ENCODE measurements at places on chromosomes 2 and 18.

DNA sequence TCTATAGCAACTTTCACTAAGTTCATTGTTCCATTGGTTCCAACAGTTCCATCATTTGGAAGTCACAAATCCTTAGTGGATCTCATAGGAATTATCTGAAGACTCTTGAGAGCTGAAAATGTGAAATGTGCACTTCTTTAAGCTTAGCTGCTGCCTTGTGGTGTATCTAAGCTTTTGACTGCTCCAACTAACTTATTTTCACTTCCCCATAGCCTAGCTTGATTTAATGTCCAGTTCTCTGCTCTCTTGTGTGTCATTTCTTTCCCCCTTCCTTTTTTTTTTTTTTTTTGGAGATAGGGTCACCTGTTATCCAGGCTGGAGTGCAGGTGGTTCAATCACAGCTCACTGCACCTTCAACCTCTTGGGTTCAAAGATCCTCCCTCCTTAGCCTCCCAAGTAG is 34.9 kb upstream of the CD302 start:
- H3K27me3 ChIP-seq, result peaks cover 10% of the 10 kb centered on the region
- no peaks in the 10 kb centered on the region for H3K36me3 ChIP-seq
- H3K4me1 ChIP-seq, result no peaks in the 10 kb centered on the region
- no peak for DNase-seq

DNA sequence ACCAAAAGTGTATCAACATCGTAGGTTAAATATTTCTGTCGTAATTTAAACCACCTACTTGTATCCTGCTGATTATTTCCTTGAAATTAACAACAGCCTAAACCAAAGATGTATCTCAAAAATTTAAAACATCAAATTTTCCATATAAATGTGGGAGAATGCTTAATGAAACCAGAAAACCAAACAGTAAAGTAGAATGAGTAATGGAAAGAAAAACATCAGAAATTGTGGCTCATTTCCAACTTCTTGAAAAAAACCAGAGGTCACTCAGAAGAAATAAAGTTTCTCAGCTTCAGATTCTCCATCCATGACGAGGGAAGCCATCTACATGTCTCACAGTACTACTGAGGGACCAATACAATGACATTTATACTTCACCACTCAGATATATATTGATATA is 296.5 kb downstream of the NOL4 start:
- no peaks in the 10 kb centered on the region for H3K4me1 ChIP-seq
- peak; percentile 1 for DNase-seq
- H3K4me3 ChIP-seq, result no peak overlapping the region

GRCh38 chr2:82257796-82258555 is 1953.4 kb upstream of the LRRTM1 start:
- H3K27ac ChIP-seq, result no peak overlapping the region
- no peaks in the 10 kb centered on the region for H3K36me3 ChIP-seq
- no peak overlapping the region for H3K4me3 ChIP-seq
- DNase-seq, result no peak
- H3K4me1 ChIP-seq, result no peaks in the 10 kb centered on the region

DNA sequence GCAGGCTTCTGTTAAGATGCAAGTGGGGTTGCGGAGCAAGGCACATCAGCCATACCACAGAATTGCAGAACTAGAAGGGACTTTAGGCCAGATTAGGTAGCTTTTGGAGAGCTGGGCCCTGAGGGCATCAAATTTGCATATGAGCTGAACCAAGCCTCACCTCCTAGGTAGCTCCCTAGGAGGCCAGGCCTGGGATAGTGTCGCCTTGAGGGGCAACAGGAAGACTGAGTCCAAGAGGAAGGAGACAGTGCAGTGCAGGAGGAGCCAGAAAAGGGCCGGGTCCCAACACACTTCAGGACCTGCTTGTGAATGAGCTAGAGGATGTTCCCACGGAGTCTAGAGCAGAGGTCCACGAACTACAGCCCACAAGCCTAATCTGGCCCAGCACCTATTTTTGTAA is 98.7 kb downstream of the MAPK4 start:
- no peaks in the 10 kb centered on the region for H3K36me3 ChIP-seq
- no peaks in the 10 kb centered on the region for H3K4me1 ChIP-seq
- no peak overlapping the region for H3K4me3 ChIP-seq
- no peak for DNase-seq
- no peaks in the 10 kb centered on the region for H3K27me3 ChIP-seq
- H3K27ac ChIP-seq, result no peak overlapping the region

DNA sequence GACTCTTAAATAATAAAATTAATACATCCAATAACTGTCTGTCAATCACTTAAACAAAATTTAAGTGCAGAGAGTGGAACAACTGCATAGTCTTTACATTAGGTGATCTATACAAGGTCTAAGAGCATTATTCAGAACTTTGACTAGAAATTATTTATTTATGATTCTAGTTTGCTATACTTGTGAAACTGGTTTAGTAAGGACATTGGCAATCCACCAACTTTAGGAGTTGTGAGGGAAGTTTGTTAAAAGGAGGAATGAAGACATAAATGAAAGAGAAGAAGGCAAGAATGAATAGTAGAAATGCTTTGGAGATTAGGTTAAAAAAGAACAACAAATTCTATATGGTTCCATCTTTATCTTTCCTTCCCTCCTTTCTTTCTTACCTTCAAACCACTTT is 217.5 kb downstream of the GPD2 start:
- no peak for DNase-seq
- no peaks in the 10 kb centered on the region for H3K36me3 ChIP-seq
- no peak overlapping the region for H3K4me3 ChIP-seq
- no peaks in the 10 kb centered on the region for H3K4me1 ChIP-seq

- no peak overlapping the region for H3K27ac ChIP-seq
- H3K27me3 ChIP-seq, result no peaks in the 10 kb centered on the region
- no peak overlapping the region for H3K4me3 ChIP-seq
- DNase-seq, result no peak
- no peaks in the 10 kb centered on the region for H3K36me3 ChIP-seq
Measured at GRCh38 chr2:212414767-212415211, 123.8 kb downstream of the ERBB4 start.

DNA sequence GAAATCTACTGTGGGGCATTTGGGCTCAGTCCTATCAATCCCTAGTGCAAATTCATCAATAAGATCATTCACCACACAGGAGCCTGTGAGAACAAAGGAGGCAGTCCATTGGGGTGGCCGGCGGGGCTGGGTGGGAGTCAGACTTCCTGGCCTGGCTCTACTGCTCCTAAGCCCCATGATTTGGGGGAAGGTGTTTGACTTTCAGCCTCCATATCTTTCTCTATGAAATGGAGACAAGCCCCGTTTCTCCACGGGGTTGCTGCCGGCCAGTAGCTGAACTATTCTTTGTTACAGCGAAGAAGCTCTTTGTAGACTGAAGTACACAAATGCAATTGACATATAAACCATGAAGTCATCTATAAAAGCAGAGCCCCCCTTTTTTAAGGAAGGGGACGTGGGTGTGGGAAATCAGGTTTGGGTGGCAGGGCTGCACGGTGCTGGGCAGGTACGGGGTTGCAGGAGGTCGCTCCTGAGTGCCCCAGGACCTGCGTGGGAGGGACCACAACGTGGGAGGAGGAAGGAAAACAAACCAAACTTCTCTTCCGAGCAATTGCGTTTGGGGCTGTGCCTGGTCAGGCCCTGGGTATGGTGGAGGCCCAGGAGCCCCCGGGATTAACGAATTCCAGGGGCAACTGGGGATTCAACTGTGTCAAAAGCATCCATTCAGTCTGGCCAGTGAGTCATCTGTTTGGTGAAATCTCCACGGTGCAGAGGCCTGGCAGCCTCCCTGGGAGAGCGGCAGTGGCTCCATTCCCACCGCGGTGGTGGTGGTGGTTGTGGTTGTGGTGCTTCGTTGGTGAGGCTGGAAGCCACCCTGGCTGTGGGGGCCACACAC is 18.2 kb downstream of the FBLN7 start:
- no peaks in the 10 kb centered on the region for H3K27me3 ChIP-seq
- H3K36me3 ChIP-seq, result no peaks in the 10 kb centered on the region
- no peak overlapping the region for H3K4me3 ChIP-seq
- H3K27ac ChIP-seq, result no peak overlapping the region

GRCh38 chr2:100988630-100989417 is 13.3 kb upstream of the RPL31 start:
- no peak overlapping the region for H3K27ac ChIP-seq
- 0 out of 2 replicates have a peak, but pooled peaks cover 2% of the 10 kb centered on the region for H3K4me1 ChIP-seq
- H3K27me3 ChIP-seq, result no peaks in the 10 kb centered on the region
- no peak overlapping the region for H3K4me3 ChIP-seq
- DNase-seq, result peak; percentile 43

DNA sequence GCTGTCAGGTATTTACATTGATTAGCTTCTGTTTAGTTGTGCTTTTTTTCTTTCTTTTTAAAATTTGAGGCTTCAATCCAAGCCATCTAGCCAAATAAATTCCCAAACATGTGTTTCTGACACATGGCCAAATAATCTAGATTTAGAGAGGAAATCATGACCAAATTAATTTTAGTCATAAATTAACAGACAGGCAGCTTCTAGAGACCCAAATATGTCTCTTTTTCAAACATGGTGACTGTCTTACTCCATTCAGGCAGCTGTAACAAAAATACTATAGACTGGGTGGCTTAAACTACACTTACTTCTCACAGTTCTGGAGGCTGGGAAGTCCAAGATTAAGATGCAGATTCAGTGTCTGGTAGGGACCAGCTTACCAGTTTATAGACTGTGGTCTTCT is 23.2 kb upstream of the NAB1 start:
- no peak for DNase-seq
- H3K4me3 ChIP-seq, result no peak overlapping the region
- H3K4me1 ChIP-seq, result no peaks in the 10 kb centered on the region

DNA sequence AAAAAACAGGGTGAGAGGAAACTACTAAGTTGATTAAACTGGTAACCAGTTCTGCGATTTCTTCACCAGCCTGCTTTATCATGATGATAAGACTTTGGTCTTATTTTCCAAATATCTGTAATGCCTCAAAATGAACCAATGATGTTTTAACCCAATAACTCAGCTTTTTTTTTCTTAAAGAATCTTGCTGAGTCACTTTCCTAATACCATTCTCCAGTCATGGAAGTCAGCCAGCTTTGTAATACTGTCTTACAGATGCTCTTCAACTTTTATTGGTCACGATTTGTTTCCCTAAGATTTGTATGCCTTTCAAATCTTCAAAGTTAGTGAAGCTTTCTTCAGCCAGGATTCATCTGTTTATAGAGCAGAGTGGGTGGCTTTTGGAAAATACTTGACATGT is 47.7 kb upstream of the SMIM21 start:
- H3K36me3 ChIP-seq, result no peaks in the 10 kb centered on the region
- H3K4me3 ChIP-seq, result no peak overlapping the region
- peaks cover 7% of the 10 kb centered on the region for H3K4me1 ChIP-seq
- no peak overlapping the region for H3K27ac ChIP-seq
- H3K27me3 ChIP-seq, result no peaks in the 10 kb centered on the region
- DNase-seq, result peak; percentile 94

DNA sequence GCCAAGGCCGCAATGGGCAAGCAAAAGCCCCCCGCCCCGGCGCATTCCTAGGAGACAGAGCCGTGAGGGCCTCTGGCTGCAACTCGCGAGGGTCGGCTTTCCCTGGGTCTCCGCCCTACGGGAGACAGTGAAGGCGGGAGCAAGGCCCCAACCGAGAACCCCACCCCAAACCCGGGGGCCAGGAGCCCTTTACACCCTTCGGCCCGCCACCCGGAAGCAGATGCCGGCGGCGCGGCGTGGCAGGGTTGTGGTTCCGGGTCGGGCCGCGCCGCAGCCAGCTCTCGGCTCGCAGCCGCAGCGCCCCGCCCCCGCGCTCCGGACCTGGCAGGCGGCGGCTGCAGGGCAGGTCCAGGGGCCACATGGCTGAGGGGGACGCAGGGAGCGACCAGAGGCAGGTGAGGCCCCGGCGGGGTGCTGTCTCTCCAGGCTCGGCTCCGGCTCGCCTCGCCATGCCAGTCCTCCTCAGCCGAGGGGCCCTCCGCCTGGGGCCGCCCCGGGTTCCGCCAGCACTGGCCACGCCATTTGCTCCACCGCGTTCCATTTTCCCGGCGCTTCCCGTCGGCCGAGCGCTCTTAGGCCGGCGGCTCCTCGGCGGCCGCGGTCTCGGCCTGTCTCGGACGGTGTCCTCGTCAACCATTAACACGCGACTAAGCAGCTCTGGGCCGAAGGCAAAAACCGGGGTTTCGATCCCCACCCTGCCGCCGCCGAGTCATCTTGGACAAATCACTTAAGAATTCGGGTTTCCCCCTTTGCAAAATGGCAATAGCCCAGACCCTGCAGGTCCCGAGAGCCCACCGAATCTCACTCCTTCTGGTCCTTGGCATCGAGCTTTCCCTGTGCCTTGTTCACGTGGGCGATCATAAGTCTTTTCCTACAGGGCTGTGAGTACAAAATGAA is at the start of gene IMPACT:
IMPACT (plus strand) TSS at position 273 of the 897 bp plus-strand sequence; CDS start at position 360, 87 bp downstream.
- H3K4me1 ChIP-seq, result no peaks in the 10 kb centered on the region
- no peaks in the 10 kb centered on the region for H3K27me3 ChIP-seq
- peak; percentile 72 for DNase-seq

DNA sequence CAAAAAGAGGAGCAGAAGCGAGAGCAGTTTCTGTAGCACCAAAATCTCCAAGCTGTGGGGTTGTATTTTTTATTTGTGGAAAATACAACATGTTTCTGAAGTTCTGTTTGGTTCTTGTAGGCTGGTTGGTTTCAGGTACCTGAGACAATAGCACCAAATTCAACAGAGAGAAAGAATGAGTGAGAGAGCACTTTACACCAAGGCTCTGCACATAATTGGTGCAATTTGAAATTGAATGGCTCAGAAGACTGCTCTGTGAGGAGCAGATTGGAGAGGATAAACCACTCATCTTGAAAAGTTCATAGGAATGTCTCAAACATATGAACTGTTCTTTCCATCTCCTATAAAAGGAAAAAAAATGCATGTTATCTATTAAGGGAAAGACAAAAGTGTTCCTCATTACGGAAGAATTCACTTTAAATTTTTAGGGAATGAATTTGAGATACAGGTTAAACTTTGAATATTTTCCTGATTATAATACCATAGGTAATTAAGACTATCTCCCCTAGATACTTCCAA is 175.1 kb downstream of the ATAD2B start:
- no peaks in the 10 kb centered on the region for H3K27me3 ChIP-seq
- H3K36me3 ChIP-seq, result peaks cover 3% of the 10 kb centered on the region
- DNase-seq, result no peak
- H3K4me3 ChIP-seq, result no peak overlapping the region
- no peak overlapping the region for H3K27ac ChIP-seq

DNA sequence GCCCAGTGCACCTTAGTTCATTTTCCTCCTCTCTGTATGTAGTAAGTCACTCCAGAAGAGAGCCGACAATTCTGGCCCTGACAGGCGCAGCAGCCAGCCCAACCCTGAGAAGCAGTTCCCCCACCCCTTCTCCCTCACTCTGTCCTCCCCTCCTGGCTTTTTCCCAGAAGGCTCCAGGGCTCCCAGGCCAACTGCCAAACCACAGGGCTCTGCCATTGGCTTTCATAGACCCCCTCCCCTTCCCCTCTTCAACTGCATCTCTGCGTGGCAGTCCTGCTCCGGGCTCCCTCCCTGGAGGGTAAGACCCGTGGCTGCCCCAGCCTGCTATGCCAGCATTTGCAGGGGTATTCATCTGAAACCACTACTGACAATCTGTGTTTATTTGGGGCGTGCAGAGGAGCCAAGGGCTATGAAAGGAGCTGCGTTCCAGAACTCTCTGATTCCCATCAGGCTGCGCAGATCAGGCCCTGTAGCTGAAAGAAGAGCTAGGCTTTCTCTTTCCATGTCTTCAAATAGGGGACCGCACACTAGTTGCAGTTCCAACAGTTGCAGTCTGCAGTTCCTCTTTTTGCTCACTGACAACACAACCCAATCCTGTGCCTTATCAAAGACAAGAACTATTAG is 388.6 kb upstream of the TNP1 start:
- no peaks in the 10 kb centered on the region for H3K27me3 ChIP-seq
- H3K4me3 ChIP-seq, result no peak overlapping the region
- peak; percentile 74 for DNase-seq

- no peak for DNase-seq
- H3K36me3 ChIP-seq, result no peaks in the 10 kb centered on the region
- H3K27ac ChIP-seq, result no peak overlapping the region
- no peaks in the 10 kb centered on the region for H3K27me3 ChIP-seq
- no peaks in the 10 kb centered on the region for H3K4me1 ChIP-seq
Measured at GRCh38 chr2:136055929-136056688, 61.8 kb downstream of the CXCR4 start.
